ENCODE measurements at places on chromosomes 12 and 14.
A peak's percentile ranks its signal among the peaks of the same experiment; 100 is the strongest.

DNA sequence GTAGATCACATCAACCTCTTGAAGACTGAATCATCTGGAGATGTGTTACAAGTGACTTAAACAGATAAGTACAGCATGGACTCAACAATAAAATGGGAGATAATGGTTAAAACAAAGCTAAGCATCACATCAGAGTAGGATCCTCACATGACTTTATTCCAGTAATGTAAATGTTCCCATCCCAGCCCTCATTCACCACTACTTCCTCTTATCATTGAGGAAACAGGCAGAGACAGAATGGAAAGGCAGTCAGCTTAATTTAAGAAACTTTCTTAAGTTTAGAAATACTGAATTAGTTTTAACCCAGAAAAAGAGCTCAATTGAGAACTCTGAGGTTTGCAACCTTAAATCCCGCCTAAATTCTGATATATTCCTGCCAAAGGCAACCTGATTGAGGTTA is 1.2 kb upstream of the ALG10 start:
- no peak for DNase-seq

- no peak for DNase-seq
These were observed 351.1 kb downstream of the BMP4 start for GRCh38 chr14:53605562-53605961.

- no peak for DNase-seq
These were observed 182.9 kb downstream of the NOVA1 start for GRCh38 chr14:26414926-26415325.

DNA sequence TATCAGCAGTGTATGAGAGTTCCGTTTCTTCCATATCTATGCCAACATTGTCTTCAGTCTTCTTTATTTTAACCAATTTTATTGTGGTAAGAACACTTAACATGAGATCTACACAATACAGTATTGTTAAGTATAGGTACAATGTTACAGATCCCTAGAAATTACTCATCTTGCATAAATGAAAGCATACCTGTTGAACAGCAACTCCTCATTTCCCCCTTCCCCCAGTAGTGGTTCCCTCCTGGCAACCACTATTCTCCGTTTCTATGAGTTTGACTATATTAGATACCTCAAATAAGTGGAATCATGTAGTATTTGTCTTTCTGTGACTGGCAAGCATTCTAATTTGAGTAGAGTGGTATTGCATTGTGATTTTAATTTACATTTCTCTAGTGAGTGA is 150.5 kb downstream of the CRADD start:
- DNase-seq: no peak

GRCh38 chr12:89882792-89883191 is 174.2 kb upstream of the ATP2B1 start:
- no peak for DNase-seq

DNA sequence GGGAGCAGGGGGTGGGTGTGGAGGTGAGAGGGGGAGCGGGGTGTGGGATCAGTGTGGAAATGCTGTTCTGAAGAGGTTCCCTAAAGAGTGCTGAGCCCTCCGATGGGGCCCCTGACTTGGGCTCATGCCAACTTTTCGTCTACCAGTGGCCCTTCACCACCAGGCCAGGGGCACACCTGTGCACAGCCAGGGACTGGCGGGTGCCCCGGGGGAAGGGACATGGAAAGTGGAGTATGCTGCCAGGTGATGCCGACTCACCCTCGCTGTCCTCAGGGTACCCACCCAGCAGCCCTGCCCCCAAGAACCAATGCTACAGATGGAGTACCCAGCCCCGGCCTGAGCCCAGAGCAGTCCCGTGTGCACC is 26.2 kb downstream of the AMN start:
- DNase-seq: no peak

GRCh38 chr12:62813031-62813829 is 121.7 kb downstream of the PPM1H start:
- peak; percentile 26 for DNase-seq

GRCh38 chr12:68349921-68350606 is 17.9 kb upstream of the MDM1 start:
- DNase-seq: no peak

GRCh38 chr14:20632448-20632830 is 9.1 kb downstream of the OR6S1 start:
- peak; percentile 44 for DNase-seq

GRCh38 chr14:73634011-73634833 is 10.6 kb upstream of the DNAL1 start:
- peak; percentile 25 for DNase-seq

GRCh38 chr12:12686472-12686871 is 9.5 kb downstream of the GPR19 start:
- DNase-seq: no peak

DNA sequence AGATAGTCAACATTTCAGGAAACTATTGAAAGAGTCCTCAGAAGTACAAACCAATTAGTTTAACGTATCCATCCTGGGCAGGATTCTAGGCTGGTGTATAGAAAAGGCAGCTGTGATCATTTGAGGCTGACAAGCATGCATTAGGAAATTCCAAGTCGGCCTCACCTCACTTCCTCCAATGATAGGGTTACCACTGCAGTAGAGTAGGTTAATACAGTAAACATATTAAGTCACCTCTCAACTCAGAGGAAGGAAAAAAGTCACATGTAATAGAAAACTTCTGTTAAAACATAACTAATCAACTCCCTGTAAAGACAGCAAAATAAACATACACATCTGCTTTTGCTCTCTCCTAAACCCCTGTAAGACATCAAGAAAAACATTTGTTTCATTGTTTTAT is 33.5 kb downstream of the MED13L start:
- DNase-seq: no peak

DNA sequence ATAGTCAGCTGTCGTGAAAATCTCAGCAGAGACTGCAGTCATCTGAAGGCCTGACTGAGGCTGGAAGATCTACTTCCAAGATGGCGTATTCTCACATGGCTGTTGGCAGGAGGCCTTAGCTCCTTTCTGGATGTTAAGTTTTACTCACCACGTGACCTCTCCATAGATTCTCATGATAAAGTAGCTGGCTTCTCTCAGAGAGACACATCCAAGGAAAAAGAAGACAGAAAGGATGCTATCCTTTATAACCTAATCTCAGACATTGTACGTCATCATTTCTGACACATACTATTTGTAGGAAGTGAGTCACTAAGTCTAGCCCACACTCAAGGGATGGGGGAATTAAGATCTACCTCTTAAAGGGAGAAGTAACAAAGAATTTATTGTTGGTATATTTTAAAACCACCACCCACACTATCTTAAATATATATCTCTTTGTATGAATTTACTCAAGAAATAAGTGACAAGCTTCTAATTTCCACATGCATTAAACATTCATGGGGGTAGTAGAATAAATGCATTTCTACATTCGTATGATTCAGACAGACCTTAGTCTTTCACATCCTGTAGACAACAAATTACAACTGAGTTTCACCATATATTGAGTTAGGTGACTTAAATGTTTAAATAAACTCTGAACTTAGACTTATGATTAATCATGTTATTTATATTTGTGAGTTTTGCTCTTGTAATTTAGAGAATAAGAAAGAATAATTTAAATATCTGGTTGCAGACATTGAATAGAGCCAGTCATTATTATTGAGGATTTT is 411.0 kb downstream of the LRIG3 start:
- DNase-seq: no peak

GRCh38 chr12:27474344-27474743 is 27.8 kb downstream of the SMCO2 start:
- DNase-seq: no peak

DNA sequence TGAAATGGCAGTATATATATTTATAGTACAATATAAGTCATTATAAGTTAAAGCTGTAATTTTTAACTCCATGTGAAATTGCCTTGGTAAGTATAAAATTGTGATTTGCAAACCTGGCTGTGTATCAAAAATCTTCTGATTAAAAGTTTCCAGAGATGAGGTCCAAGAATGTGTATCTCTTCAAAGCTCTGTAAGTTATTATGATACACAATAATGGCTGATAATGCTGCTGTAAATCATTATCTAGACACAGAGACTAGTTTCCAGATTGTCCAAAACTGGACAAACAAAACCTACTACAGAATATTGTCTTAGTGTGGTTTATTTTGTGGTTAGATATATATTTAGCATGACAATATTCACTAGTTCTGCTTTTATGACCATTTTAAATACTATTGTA is 514.8 kb downstream of the SLC6A15 start:
- DNase-seq: no peak

DNA sequence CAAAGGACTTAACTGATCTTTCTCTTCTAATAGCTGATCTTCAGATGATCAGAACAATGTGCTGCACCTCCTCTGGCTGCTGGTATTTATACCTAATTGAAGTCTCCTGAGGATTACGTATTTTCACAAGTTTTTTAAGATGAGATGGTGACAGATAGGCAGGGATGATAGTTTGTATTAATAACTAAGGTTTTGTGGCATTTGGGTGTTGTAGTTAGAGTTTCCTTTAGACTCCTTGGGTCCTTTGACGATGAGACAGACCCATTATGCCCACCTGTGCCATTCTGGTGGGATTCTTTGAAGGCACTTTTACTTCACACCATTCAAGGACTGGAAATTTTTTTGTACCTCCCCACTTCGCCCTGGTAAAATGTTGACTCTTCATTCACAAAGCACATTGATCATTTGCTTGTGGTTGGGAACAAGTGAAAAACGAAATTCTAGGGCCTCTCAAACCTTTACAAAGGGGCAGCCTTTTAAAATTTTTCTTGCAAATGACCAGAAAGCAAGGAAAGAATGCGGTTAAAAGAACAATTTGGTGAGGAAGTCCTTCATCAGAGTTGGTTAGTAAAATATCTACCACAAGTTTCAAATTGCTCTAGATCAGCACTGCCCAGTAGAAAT is at the start of gene IFNG:
Gene IFNG (minus strand): TSS at position 60 of the 624 bp plus-strand sequence. CDS start 125 bp downstream, outside the sequence.
- DNase-seq: no peak
